Stimulated activated CD8-positive, alpha-beta memory T cell treated with anti-CD3 and anti-CD28 coated beads, Interleukin-15, amount 100 ng/mL, for 1 hour (primary cell): ENCODE measurements at places on chromosomes 7 and 10.

- DNase-seq = no peak
Observed at GRCh38 chr7:102096706-102097427, 189.8 kb upstream of the SH2B2 start.

DNA sequence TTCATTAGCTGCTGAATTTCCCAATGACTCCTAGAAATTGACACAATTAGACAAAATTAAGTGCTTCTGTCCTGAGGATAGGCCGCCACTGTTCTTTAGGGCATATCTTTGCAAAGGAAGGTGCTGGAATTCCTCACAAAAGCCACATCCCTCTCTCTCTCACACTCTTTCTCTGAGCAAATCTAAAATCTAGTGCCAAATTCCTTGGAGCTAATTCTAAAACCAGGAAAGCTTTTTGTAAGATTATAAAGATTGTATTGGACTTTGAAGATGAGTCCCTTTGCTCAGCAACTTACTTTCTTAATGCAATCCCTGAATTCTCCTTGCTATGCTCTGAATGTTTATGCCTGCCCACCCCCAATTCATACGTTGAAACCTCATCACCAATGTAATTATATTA is 288.9 kb downstream of the KCNMA1 start:
- DNase-seq = no peak

- no peak for DNase-seq
Observed at GRCh38 chr10:105964009-105964408, 1200.5 kb downstream of the SORCS1 start.

DNA sequence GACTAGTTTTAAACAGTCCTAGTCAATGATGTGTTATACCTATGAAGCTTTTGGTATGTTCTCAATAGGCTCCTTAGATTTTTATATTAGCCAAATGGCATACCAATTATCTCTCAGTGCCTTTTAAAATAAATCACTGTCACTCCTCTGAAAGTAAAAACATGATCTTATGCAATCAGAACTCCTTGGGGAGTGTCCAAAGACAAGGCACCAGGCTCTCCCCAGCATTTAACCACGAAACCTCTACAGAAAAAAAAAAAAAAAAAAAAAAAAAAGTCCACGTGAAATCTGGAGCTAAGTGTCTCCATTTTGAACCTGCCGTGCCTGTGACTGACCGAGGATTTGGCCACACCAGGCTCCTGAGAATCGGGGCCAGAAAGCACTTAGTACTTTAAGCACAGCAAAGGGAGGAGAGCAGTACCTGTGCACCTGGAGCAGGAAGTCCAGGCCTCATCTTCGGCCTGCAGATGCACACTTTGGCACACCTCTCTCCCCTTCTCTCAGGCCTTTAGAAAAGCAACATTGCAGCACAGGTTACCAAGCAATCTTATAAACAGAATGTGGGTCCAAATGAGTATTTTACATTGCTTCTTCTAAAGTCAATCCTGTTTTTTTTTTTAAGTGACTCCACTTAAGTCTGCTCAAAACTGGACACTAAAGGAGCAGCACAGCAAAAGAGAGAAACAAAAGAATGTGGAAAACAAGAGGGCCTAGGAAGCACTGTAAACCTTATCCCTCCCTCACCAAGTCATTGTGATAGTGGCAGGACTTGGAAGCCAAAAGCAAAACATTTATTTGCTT is 1.5 kb downstream of the FAM13C start:
- no peak for DNase-seq

DNA sequence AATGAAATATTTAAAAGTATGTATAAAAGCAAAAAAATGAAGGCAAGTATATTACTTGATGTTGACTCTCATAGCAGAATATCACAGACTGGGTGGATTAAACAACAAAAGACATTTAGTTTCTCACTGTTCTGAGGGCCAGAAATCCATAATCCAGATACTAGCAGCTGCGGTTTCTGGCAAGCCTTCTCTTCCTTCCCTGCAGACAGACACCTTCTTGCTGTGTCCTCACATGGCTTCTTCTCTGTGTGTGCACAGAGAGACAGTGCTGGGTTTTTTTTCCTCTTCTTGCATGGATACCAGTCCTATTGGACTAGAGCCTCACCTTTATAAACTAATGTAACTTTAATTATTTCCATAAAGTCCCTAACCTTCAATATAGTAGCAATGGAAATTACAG is 127.9 kb upstream of the AKR1E2 start:
- no peak for DNase-seq

- DNase-seq = no peak
Observed at GRCh38 chr10:1729751-1730150, 7.6 kb downstream of the ADARB2 start.

DNA sequence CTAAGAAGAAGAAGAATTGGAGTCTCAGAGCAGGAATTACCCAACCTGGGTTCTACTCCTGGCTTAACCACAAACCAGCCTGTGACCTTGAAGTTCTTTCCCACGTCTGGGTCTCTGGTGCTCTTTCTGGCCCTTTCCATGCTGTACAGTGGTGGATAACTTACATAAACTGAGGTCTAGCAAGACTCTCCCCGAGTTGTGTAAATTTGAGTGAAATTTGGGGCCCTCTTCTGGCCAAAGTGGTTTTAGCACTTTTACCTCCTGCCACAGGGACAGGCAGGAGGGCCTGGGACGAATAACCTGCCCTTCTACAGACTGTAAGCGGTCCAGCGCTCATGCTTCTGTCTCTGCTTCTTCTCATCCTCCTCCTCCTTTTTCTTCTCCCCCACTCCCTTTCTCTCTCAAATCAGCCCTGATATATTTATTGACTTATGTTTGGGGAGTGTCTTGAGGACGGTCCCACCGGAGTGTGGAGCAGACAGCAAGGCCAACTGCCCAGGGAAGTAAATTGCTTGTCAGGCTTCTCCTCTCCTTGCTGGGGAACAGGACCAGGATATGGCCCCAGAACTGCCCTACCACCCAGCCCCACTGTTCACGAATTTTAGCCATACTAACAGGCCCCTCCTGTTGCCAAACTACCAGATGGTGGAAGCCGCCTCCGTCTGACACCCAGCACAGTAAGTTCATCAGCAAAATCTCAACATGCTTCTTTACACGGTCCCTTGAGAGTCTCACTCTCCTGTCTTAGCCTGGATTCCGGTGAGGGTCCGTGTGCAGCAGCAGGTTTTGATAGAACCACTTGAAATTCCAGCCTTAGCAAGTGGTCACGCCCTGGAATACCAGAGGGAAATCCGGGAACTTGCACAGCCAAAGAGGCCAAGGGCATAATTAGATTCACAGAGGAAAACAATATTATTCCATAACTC is 4.0 kb upstream of the SH3PXD2A start:
- peak; percentile 31 for DNase-seq

- DNase-seq = no peak
Observed at GRCh38 chr10:30963992-30964930, 67.4 kb downstream of the ZNF438 start.

DNA sequence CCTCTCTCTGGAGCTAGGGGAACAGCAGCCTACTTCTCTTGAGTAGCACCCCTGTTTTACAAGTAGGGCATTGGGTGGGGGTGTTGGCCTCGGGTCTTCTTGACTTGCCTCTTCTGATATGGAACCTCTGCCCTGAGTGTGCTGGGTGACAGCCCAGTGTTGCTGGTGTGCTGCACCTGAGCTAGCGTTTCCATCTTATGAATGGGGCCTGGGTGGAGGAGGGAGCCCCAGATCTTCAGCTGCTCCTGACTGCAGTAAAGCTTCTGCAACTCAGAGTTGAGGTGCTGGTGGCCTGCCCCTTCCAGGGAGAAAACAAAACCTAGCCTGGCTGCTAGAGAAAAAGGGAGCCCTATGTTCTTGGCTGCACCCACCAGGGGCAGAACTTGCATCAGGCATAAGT is 202.5 kb upstream of the SHH start:
- no peak for DNase-seq

DNA sequence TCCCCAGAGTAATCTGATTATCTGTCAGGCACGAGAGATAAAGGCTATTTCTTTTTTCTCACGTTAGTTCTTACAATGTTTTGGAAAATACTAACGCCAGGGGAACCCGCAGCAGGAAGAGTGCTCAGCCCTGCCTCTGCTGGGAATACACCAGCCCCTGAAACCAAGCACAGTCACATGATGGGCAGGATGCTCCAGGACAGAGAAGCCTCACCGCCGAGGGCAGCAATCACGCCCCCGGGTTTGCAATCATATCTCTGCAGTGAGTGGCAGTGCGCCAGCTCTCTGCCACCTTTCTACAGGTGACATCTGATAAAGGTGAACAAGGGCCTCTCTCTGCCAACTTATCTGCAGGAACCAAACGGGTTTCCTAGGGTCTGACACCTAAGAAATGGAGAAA is 39.8 kb downstream of the BRI3 start:
- no peak for DNase-seq

- no peak for DNase-seq
Observed at GRCh38 chr10:76581506-76582256, 1055.9 kb downstream of the KCNMA1 start.

- DNase-seq = no peak
Observed at GRCh38 chr7:28423112-28423511, 10.8 kb downstream of the CREB5 start.

- DNase-seq = no peak
Observed at GRCh38 chr7:114941692-114942091, 19.8 kb downstream of the MDFIC start.

- no peak for DNase-seq
Observed at GRCh38 chr10:17316488-17317170, 88.6 kb downstream of the VIM start.

GRCh38 chr10:44030738-44031137 is 354.2 kb downstream of the CXCL12 start:
- DNase-seq = no peak

- DNase-seq = no peak
Observed at GRCh38 chr7:11458736-11459483, 373.1 kb downstream of the THSD7A start.

DNA sequence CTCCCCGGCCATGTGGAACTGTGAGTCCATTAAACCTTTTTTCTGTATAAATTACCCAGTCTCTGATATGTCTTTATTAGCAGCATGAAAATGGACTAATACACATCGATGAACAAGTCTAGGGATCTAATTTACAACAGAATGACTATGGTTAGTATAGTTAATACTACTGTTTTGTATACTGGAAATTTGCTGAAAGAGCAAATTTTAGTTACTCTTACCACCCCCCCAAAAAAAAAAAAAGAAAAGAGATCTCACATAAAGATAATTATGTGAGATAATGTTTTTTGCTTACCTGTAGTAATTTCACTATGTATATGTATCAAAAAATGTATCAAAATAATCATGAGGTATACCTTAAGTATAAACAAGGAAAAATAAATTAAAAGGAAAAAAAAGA is 199.5 kb upstream of the GRM3 start:
- no peak for DNase-seq

DNA sequence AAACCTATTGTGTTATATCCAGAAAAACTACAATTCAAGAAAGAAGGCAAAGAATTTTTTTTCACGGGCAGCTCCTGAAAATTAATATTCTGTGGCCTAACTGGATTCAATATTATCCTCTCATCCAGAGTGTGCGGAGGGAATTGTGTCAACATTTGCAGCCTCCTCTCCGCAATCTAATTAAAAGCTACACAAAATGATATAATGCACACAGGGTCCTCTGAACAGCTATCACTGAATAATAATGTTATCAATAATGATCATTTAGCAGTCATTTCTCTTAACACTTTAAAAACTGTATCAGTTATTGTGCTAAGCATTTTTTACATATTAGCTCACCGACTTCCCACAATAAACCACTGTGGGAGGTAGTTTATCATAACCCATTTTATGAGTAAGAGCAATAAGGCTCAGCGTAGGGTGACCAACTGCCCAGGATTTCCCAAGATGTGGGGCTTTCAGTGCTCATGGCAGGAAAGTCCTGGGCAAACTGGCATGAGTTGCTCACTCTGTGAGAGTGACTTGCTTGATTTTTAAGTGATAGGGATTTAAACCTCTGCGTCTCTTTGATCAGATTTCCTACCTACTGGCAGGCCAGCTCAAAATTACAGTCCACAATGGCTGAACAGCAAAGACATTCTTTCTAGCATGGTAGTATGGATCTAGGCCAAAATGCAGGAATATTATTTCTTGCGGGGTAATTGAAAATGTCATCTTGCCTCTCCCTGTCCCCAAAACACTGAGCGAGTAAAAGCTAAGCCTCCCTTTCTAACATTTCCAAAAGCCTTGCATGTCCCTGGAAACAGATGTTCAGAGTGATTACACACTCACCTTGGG is 65.7 kb downstream of the AOAH start:
- no peak for DNase-seq

DNA sequence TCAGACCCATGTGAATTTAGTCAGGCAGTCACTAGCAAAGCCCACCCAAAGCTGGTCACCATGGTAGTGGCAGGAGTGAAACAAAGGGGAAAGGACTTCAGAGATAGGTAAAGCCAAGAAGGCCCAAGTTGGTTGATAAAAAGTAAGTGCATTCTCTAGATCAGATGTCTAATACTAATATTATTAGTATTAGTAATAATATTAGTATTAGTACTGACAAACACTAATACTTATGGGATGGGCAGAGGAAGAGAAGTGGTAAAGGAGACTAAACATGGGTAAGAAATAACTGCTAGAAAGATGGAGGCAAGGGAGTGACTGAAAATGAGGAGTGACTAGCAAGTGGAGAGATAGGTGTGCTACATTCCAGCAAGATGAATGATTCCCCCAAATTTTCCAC is 46.6 kb upstream of the PHYHIPL start:
- no peak for DNase-seq

DNA sequence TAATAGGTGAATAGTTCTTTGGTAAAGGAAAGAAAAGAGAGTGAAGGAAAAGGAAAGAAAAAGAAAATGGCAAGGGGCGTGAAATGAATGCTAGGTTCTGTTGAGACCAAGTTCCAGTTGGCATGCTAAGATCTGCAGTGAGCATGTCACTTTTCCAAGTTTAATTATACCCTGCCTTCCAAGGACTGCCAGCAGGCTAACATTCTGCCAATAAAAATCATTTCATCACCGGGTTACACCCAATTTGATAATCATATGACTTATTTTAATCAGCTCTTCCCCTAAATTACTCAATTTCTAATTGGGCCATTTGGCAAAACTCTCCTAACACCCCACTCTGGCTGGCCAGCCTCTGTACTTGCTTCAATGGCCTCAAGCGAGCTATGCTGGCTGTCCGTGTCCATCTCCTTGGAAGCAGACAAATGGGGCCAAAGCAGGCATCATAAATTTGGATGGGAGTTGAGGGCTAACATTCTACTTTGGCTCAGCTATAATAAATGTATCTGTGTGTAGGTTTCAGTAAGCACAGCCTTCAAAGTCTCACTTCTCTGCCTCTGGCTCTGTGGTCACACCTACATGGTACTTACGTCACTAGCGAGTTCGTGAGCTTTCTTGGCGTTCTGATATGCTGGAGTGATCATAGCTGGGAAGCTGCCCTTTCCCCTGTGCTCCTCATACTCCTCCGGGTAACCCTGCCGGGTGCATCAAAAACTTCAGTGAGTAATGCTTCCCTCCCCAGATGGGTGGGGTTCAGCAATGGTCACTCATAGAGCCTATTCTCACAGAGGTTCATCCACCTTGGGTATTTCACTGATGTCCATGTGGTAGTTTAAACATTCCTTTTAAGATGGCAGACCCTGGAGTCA is 17.3 kb downstream of the NRAP start:
- no peak for DNase-seq

DNA sequence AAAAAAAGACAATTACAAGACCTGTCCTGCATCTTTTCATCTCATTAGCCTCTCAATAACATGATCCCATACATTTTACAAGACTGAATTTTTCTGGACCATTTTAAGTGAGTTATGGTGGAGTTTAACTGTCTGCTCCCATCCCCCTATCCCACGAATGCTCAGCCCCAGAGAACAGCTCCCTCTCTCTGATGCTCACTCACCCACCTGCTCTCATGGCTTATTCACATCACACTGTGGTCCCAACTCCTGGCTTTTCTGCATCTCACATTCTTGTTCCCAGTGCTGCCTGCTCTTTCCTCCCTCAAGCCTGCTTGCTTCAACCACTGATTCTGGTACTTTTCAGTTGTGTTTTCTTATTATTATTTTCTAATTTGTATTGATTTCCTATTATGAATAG is 20.4 kb upstream of the CCSER2 start:
- DNase-seq = no peak
